Bronchial smooth muscle cell (primary cell): ENCODE measurements at places on chromosomes 2 and 18. TPM values are rescaled to one million over a fixed set of nuclear protein-coding genes. Genes with fewer than 3 reads are reported as not detected.

Gene HOXD10
- total RNA-seq, result not detected in 2 replicates

Gene CCDC148
- total RNA-seq, result 0.60 and 0.63 TPM in 2 replicates

Gene CCDC178
- 0.16 and 0.94 TPM in 2 replicates for total RNA-seq

Gene EVX2
- not detected in 2 replicates for total RNA-seq

Gene ASPRV1
- 0.32 and 0.43 TPM in 2 replicates for total RNA-seq

Gene IL37
- not detected in 2 replicates for total RNA-seq

Gene TDRD15
- not detected in 2 replicates for total RNA-seq

Gene DNAJC5G
- total RNA-seq, result not detected in 2 replicates

Gene ADAM23
- 6.3 and 11.1 TPM in 2 replicates for total RNA-seq

Gene LIPT1
- total RNA-seq, result 5.2 and 6.4 TPM in 2 replicates

Gene RUFY4
- total RNA-seq, result not detected in 2 replicates
